CD4-positive, alpha-beta T cell (primary cell): ENCODE measurements at places on chromosomes 5 and 9. TPM values are rescaled to one million over a fixed set of nuclear protein-coding genes. Genes with fewer than 3 reads are reported as not detected.

CNOT8 gene
- 133 TPM for total RNA-seq

NPR3 gene
- not detected for total RNA-seq

SMC2 gene
- total RNA-seq: 2.9 TPM

SLC34A1 gene
- total RNA-seq: not detected

- DNase-seq: no peak
Measured at GRCh38 chr5:160685695-160686094, 166.3 kb downstream of the ATP10B start.

GRCh38 chr5:180169248-180170105, 39.5 kb downstream of the RASGEF1C start:
- no peak for DNase-seq
